Thyroid gland (tissue), 4 donors: ENCODE measurements at places on chromosomes 4 and X. TPM values are rescaled to one million over a fixed set of nuclear protein-coding genes. Genes with fewer than 3 reads are reported as not detected.

LNX1 gene
- 34.3 TPM for total RNA-seq

GLUD2 gene
- total RNA-seq: 1.1 TPM

DNA sequence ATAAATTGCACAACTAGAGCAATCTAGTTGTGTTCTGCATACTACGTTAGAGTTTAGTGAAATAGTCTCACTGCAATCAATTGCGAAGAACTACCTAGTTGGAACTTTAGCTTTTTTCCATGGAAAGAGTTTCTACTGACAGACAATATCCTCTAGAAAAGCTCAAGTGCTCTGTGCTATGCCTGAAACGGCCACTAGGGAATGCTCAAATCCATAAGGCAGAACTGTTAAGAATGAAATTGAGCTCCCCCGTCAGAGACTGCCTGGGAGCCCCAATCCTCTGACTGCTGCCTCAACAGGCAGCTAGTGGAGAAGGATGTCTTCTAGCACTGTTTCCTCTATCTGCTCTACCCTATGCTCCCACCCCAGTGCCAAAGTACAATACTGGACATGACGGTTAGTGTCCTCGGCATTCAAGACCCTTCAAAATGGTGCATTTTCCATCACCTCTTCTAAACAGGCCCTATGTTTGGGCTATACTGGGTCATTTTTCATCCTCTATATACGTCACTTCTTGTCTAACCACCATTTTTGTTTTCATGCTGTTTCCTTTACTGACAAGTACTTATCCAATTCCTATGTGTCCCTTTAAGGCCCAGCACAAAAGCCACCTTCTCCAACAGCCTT lies 35.3 kb downstream of the FRMD7 start:
- H3K27me3 ChIP-seq: no peaks in the 10 kb centered on the region
- H3K27ac ChIP-seq: no peak overlapping the region
- H3K36me3 ChIP-seq: no peaks in the 10 kb centered on the region
- DNase-seq: peak; percentile 54
- no peak overlapping the region for H3K4me3 ChIP-seq

DNA sequence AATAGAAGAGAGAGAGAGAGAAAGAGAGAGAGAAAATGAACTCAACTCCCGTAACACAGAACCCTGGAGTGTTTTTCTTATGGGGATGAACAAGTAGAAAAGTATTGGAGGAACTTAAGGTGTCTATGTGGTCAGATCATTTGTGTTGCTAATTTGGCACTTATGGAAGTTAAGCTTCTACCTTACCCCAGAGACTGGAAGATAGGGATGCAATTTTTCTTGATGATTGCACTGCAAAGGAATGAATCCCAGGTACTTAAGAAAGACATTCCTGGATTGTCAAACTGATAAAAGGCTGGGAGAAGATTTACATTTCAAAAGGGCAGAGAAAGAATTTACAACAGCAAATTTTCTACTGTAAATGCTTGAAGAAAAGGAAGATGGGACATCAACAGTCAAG lies 57.2 kb downstream of the MAP9 start:
- no peaks in the 10 kb centered on the region for H3K4me1 ChIP-seq
- H3K27ac ChIP-seq: no peak overlapping the region
- H3K4me3 ChIP-seq: no peak overlapping the region
- H3K27me3 ChIP-seq: no peaks in the 10 kb centered on the region

GRCh38 chr4:180665481-180665880 lies 1577.7 kb upstream of the TENM3 start:
- no peaks in the 10 kb centered on the region for H3K36me3 ChIP-seq
- H3K27me3 ChIP-seq: no peaks in the 10 kb centered on the region
- no peak overlapping the region for H3K4me3 ChIP-seq
- H3K27ac ChIP-seq: no peak overlapping the region
